ENCODE measurements at places on chromosomes 11 and 22.

- peak; percentile 60 for DNase-seq
Measured at GRCh38 chr11:72773291-72773690, 20.6 kb downstream of the STARD10 start.

- DNase-seq: no peak
Measured at GRCh38 chr22:49049691-49050090, 778.0 kb downstream of the BRD1 start.

- no peak for DNase-seq
Measured at GRCh38 chr22:47171441-47172221, 409.2 kb downstream of the TBC1D22A start.

DNA sequence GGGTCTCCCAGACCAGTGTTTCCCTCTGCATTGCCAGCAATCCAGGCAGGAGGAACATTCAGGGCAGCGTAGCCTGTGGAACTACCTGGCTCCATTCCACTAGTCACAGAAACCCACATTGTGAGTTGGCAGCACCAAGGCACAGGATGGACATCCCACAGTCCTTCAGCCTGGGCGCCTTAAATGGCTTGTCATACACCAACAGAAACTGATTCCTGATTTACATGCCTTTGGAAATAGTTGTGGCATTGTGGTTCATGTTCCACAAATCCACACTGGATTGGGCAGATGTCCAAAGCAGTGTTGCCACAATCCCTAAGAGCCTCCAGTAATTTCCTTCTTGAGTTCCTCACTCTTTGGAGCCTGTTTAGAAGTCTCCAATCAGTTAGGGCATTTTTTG is 225.6 kb downstream of the BLID start:
- no peak for DNase-seq

DNA sequence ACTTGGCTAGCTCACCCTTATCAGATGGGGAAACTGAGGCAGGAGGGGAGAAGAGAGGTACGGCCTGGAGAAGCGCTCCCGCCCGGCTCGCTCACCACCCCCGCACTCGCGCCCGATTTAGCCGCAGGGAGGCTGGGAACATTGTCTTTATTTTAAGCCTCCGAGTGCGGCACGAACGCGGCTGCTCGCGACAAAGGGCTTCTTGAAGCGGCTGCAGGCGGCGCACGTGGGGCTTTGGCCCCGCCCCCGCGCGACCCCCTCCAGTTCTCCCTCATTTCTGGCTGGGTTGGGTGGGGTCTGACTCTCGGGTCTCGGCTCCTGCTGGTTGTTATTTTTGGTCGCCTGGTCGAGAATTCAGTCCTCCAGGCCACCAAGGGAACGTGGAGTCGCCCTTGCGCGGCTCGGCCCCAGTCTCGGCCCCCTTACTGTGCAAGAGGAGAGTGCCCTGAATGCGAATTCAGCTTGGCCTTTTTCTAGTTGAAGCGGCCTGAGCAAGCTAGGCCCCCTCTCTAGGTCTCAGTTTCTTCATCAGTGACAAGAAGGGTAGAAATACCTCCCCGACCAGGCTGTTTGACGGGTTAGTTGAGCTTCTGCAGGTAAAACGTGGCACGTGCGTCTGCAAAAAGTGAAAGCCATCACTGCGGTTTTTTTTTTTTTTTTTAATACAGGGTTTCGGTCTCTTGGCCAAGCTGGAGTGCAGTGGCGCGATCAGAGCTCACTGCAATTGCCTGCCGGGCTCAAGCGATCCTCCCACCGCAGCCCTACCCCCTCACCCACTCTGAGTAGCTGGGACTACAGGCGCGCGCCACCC is 2.6 kb upstream of the CHRM1 start:
- DNase-seq: peak; percentile 32

DNA sequence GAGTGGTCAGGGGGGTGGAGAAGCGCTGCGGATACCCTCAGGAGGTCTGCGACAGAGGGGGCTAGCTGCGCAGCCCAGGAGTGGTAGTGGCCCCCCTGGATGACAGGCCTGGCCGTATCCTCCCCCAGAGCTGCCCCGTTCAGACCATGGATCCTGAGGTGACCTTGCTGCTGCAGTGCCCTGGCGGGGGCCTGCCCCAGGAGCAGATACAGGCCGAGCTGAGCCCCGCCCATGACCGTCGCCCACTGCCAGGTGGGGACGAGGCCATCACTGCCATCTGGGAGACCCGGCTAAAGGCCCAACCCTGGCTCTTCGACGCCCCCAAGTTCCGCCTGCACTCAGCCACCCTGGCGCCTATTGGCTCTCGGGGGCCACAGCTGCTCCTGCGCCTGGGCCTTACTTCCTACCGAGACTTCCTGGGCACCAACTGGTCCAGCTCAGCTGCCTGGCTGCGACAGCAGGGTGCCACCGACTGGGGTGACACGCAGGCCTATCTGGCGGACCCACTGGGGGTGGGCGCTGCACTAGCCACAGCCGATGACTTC is 505 bp downstream of the NUDT22 start:
- peak; percentile 36 for DNase-seq

GRCh38 chr11:124535552-124536232 is 7.8 kb downstream of the OR8B12 start:
- no peak for DNase-seq

DNA sequence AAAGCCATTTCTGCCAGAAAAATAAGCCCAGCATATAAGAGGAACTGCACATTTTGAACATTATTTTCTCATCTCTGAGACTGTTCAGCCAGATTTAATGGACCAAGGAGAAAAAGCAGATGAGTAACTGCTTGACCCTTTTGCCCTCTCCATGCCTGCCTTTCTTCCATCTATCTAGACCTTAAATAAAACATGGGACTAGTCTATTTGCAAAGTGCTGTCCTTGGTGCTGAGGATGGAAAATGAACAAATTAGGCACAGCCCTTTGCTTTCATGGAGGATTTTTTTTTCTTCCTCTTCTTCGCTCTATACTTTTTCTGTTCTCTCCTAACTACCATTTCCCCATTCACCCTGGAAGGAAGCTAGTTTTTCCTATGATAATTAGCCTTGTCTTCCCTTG is 361.3 kb downstream of the GRM5 start:
- DNase-seq: peak; percentile 40

DNA sequence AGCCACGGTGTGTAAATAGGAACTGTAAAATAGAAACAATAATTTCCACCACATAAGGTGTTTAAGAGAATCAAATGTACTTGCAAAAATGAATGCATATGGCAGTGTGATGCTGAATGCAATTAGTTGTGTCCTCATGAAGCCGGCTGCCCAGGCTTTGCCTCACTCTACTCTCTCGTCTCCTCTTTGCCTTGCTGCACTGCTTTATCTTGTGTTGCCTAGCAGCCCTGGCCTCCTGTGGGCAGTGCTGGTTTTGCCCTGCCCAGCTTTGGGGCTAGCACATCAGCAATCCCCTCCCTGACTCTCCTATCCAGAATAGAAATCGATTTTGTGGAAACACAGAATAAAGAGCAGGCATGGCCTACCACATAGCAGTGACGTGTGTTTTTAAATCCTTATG is 30.0 kb downstream of the LRRC32 start:
- DNase-seq: no peak

- DNase-seq: peak; percentile 67
Measured at GRCh38 chr22:46053563-46054090, 76.7 kb upstream of the WNT7B start.

DNA sequence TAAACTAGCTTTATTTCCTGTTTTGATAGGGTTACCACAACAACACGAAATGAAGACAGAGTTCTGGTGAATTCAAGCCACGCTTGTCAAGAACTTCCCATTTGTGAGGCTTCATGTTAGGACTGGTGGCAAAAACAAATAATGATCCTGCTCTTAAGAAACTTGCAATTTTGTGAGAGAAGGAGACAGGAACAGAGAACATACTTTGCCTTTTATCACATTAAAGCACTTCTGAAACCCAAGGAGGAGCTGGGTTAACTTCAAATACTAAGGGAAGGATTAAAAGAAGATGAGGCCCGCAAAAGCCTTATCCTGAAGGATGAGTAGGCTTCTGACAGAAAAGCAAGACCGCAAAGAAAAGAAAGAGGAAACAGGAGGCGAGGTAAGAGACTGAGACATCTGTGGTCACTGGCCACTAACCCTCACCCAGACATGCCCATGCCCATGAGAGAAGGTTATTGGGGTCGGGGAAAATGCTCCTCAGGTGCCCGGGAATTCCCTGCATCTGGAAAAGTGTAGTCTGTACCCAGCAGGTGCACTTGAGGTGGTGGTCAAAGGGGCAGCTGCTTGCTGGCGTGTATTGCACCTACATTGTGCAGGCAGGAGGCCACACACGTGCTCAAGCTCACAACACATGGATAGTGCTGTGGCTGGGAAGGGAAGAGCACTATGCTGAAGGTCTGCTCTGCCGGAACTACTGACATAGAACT is 50.5 kb downstream of the MAPK1 start:
- DNase-seq: peak; percentile 94

DNA sequence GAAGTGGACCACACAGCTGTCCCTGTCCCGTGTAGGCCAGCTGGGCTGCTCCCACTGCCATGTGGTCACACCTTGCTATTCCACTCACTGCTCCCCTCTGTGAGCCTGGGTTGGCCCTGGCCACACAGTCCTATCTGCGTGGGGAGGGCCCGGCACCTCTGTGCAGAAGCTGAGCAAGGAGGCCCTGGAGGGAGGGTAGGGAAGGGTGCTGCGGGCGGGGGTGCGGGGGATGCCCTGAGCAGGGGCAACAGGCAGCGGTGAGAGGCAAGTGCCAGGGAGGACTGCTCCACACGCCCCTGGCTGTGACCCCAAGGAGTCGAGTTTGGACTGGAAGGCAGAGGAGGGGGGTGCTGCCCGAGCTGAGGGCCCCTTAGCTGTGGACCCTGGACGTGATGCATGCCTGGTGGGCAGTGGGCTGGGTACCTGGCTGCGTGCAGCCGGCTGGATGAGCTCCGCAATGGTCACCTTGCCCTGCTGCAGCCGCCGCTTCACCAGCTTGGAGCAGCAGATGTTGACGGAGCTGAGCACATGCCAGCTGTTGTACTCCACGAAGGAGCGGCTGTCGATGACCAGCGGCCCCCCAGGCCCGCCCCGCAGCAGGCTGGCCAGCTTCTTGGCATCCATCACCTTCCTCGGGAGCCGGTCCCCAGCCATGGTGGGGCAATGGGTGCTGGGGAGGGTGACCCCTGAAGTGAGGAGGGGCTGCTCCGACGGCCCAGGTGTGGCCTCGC is 6.7 kb downstream of the DUSP8 start:
- DNase-seq: no peak

GRCh38 chr11:39674761-39675160 is 1784.7 kb downstream of the LRRC4C start:
- no peak for DNase-seq

DNA sequence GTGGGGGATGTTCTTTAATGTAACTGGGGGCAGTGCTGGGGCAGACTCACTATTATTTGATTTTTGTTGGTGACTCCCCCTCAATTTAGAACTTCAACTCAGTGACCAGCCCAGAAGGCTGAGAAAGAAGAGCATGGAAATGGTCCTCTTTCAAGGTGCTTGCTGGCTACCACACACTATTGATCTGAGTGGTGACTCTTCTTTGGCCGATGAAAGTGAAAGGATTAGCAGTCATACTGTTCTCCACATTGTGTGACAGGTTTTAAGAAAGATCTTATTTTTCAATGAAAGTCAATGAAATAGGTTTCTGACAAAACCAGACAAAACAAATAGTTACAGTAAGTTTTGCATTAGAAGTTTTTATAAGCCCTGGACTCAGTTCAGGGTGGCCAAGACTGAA is 29.9 kb downstream of the NLRP14 start:
- no peak for DNase-seq

DNA sequence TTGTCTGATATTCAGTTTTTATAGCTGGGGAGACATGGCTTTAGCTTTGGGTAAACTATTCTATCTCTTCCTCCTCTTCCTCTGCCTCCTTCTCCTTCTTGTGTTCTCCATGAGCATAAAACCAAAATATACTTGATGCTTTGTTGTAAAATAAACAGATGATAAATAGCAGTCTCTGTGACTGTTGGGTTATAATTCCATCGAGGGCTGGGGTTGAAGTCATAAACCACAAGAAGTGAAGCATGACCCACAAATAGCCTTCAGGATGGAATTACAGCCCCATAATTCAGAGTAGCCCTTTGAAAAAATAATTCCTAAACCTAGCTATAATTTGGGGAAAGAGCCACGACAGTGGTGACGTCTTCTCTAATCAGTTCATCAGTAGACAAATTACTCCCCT is 177.7 kb downstream of the SNX19 start:
- DNase-seq: no peak

DNA sequence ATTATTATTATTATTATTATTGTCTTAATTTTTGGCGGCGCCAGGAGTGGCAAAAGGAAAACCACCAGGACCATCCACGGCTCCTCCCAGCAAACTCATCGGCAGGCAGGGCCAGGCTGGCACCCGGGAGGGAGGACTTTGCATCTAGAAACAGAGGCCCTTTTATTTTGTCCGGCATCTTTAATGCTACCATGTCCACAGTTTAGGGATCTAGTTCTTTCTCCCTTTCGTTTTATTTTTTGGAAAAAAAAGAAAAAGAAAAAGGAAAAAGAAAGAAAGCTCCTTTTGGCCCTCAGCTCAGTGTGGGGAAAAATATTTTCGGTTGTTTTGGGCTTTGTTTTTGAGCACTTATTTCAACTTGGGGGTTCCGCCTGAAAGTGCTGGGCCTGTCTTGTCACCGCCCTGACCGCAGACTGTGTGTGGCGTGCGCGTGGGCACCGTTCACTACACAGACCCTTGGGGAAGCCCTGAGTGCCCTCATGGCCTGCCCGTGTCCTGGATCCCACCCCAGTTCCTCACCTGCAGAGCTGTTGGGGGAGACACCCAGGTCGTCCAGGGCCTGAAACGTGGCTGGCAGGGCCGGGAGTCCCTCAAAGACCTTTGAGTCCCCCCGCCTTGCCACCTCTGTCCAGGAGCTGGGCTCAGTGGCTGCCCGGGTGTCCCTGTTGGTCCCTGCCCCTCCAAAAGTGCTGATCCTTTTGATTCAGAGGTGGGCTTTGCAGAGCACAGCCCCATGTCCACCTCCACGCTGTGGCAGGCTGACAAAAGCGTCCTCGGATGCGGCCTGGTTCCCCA is 69.1 kb upstream of the PPARA start:
- DNase-seq: no peak

GRCh38 chr11:104705490-104706190 is 192.6 kb downstream of the CASP12 start:
- peak; percentile 50 for DNase-seq

- no peak for DNase-seq
Measured at GRCh38 chr11:1699771-1700170, 2.8 kb downstream of the KRTAP5-6 start.

- no peak for DNase-seq
Measured at GRCh38 chr11:36360318-36360717, 64.2 kb downstream of the PRR5L start.

All from lung (tissue), 17 donors.